ENCODE measurements at places on chromosomes 13 and 19. TPM values are rescaled to one million over a fixed set of nuclear protein-coding genes. Genes with fewer than 3 reads are reported as not detected.

GRCh38 chr13:43159026-43159461 is 135.7 kb downstream of the DNAJC15 start:
- peak; percentile 48 for DNase-seq

The OR7C1 gene
- 0.06 TPM for total RNA-seq

DNA sequence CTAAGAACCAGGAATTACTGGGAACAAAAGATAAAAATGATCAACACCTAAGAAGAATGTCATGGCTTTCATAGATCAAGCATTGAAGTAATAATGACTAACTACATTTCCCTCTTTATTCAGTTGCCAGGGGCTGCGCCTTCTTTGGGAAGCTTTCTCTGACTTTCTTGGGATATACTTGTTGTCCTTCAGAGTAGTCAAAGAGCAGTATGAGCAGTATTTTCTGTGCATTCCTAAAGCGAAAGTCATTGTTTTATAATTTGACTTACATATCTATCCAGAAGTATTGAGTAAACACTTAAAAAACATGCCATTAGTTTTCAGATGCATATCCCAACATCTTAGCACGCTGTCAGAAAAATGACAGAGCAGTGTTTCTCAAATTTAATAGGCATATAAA is 2412.4 kb downstream of the PCDH9 start:
- DNase-seq = no peak

- DNase-seq = no peak
Observed at GRCh38 chr19:18419699-18420460, 682 bp downstream of the SSBP4 start.

DNA sequence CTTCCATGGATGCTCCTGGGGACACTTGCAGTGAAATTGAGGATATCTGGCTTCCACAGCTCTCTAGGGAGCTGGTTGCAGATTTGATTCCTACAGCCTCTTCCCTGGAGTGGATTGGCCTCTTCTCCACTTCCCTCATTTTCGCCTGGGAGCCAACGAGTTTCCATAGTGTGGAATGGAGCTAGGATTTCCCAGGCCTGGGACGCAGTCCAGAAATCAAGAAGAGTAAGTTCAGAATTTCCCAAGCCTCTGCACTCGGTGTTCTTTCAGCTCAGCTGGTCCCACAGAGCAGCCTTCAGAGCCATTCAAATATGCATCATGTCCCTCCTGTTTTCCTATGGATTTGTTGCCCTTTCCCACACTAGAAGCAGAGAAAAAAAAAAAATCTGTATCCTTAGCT is 68.2 kb downstream of the RAP2A start:
- no peak for DNase-seq

Measured in LHCN-M2 (cell line).